ENCODE measurements at places on chromosomes 11 and 22. TPM values are rescaled to one million over a fixed set of nuclear protein-coding genes. Genes with fewer than 3 reads are reported as not detected.

The GLYATL1 gene
- 0.44 TPM for total RNA-seq

The KCNQ1 gene
- 1.6 TPM for total RNA-seq

The OR4D10 gene
- not detected for total RNA-seq

The PDE3B gene
- total RNA-seq: 0.44 TPM

The OR4P4 gene
- total RNA-seq: not detected

The CATSPER1 gene
- total RNA-seq: not detected

The MUC5AC gene
- not detected for total RNA-seq

The CST6 gene
- 9.2 TPM for total RNA-seq
